ENCODE measurements at places on chromosomes 4 and X.

- no peak for DNase-seq
Observed at GRCh38 chr4:4750187-4750586, 109.3 kb upstream of the MSX1 start.

DNA sequence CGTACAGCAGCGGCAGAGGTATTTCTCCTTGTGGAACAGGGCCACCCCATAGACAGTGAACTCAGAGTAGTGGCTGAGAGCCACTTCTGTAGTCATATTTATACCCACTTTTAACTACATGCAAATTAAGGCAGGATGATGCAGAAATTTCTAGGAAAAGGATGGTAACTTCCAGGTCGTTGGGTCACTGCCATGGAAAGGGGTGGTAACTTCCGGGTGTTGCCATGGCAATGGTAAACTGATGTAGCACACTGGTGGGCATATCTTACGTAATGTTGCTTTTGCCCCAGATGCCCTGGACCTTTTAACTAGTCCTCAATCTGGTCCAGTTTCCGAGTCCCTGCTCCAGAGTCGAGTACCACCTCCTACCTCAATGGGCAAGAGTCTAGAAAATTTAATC lies 154.8 kb upstream of the AGA start:
- no peak for DNase-seq

GRCh38 chr4:142351958-142352357 lies 494.1 kb downstream of the INPP4B start:
- DNase-seq, result no peak

DNA sequence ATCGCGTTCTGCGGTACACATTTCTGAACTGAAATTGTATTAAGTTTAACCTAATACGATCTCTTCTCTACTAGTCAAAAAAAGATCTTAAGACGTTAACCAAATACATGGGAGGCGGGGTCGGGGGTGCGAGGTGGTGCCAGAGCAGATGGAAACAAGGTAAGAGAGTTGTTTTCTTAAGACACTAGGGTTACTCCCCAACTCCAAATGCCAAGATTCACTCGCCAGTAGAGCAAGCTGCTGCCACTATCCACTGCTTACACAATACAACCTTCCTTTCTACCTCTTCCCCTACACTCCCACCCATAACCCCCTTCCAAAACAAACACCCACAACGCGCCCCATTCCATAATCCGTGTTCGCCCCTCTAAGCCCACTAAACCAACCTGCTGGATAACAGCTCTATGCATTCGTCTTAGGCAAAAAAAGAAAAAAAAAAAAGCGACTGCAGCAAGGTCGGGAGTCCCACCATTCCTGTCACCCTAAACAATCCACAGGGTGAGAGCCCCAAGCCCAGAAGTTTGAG lies 1.3 kb downstream of the LCORL start:
- DNase-seq, result no peak

GRCh38 chr4:38512840-38513239 lies 151.2 kb upstream of the KLF3 start:
- DNase-seq, result no peak

DNA sequence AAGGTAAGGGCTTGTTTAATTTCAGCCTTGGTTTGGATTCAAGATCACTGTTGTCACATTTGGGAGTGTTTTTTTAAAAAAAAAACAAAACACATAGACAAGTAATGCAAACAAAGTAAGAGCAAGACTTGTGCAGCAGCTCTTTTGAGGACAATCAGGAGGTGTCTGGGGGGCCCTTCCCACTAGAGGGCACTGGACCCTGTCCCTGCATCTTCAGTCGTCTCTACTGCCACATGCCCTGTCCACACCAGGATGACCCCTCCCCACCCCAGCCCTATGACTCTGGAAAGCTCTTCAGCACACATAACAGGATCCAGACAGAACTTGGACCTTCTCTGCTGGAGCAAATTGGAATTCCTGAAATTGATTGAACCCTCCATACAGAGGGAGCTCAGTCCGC lies 71.0 kb downstream of the USP46 start:
- no peak for DNase-seq

GRCh38 chr4:2366252-2367192 lies 51.9 kb downstream of the ZFYVE28 start:
- DNase-seq, result no peak

DNA sequence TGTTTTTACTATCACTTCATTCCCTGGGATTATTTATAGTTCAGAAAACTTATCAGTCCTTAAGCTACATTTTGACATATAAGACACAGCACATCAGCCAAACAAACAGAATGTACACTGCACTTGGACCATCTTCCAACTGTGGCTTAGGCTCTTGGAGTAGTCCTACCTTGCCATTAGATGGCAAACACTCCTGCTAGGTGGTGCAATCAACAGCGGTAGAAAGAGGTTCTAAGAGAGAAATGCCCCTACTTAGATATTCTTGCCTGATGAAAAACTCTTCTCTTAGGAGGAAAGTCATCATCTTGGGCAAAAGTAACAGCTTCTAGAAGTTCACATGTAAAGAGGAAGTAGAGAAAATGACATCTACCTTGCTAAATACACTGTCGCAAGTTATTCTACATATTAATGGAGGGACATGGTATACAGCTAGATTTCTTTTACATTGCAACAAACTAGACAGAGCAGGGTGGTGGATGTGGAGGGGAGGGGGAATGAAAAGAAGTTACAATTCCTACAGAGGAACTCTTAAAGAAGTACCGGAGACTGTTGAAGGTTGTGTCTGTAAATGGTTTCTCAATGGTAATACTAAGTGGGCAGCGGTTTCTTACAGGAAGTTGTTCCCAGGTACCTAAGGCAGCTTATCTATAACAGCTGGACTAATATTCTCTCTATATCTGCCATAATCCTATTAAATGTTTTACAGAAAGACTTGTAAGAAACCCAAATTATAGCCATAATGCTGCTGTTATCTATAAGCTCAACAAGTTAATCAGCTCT lies 8.1 kb upstream of the STPG2 start:
- no peak for DNase-seq

DNA sequence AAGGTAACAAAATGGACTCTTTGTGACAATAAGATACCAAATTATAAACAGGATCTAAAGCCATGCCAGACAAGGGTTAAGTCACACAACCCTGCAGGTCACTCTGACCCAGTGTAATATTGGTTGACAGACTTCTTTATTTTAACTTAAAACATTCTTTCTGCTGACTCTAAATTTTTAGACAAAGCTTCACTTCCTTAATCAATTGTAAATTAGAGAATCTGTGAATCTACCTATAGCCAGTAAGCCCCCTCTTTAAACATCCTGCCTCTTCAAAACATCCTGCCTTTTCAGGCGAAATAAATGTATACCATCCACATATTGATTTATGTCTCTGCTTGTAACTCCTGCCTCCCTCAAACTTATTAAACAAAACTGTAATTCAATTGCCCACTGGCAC lies 14.2 kb downstream of the NUDT6 start:
- DNase-seq, result no peak

GRCh38 chr4:84862064-84862463 lies 104.4 kb downstream of the WDFY3 start:
- no peak for DNase-seq

DNA sequence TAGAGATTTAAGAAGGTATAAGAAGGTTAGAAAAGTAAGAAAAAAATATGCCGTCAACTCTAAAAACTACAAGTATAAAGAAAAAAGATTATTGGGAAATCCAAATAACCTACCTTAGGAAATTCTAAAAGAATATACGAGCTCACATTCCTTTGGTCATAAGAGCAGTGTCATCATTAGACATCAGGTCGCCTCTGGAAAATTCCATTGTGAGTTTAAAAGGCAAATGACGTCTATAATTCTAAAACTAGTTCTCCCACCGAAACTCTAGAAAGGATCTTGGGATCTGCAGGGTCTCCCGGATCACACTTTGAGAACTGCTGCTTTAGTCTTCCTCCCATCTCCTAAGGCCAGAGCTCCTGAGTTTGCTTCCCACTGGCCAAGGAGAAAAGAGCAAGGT lies 518 bp upstream of the SAT1 start:
- DNase-seq, result no peak

DNA sequence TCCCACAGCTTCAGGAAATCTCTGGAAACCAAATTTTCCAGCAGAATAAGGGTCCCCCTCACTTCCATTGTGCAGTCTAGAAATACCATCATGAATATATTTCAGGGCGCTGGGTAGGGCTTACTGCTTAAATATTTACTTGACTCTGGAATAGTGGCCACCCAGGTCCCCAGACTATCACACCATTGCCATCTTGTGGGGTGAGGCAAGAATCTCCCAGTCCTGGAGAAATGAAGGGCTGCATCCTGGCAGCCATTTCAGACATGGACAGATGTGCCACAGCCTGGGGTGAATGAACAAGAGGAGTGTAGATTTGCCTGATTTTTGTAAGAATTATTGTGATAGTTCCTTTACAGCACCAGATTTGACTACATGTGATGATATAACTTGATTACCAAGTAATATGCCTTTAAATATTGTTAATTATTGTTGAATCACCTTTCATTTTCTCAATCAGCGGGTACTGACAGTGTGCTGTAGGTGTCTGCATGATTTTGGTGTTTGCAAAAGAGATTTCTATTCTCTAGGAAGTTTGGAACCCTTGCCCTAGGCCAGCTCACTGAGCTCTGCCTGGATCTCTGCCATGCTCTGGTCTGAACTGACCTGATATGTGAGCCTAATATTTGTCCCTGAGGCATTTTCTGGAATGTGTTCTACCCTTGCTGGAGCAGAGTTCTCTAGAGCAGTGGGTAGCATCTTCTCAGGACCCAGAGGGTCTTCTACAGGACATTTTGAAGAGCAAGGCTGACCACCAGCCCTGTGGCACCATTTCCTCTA lies 183.4 kb downstream of the KIT start:
- no peak for DNase-seq

GRCh38 chr4:17708992-17709762 lies 72.2 kb downstream of the FAM184B start:
- no peak for DNase-seq

DNA sequence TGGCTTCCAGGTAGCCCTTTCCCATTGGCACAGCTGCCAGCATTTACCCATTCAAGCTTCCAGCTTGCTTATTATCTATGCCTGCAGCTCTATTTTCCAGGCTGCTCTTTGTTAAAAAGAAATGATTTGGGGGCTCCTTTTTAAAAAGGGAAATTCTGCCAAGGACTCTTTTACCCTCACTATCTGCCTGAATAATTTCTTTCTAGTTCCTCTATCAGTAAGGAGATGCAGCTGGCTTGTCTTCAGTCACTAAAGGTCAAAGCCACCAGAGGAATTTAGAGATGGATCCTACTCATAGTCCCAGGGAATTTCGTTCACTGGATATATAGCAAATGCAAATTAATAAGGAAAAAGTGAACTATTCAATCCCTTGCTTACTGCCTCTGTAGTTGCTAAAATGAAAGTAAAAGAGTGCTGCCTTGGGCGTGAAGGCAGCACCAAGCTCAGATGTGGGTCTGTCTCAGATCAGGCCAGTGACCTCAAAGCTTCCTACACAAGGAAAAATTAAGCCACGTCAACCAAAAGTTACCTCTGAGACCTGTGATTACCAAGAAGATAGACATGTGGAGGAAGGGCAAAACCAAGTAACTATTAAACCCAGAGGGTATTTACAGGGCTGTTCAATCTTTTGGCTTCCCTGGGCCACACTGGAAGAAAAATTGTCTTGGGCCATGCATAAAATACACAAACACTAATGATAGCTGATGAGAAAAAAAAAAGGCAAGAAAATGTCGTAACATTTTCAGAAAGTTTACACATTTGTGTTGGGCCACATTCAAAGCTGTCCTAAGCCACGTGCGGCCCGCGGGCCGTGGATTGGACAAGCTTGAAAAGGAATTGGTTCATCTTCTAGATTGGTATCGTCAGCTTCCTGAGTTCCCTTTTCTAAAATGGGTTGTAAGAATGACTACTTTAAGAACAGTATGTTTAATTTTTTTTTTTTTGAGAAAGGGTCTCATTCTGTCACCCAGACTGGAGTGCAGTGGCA lies 5.3 kb downstream of the ARSF start:
- DNase-seq, result no peak

DNA sequence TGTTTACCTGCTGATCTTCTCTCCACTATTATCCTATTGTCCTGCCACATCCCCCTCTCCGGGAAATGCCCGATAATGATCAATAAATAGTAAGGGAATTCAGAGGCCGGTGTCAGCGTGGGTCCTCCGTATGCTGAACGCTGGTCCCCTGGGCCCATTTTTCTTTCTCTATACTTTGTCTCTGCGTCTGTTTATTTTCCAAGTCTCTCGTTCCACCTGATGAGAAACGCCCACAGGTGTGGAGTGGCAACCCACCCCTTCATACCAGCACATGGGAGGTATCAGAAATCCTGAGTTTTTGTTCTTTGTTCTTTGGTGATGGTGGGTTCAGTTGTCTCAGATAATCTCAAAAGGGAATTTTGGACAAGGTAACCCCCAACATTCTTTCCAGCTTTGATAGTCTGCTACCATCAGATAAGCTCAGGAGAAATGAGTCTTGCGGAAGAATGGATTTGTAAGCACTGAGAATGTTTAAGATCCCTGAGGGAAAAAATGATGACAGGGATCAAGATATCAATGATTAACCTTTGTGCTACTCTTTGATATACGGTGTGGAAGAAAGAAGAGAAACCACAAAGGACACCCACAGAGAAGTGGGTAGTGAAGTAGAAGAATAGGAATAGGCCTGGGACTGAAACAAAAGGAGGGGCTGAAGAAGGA lies 117.9 kb downstream of the CEP44 start:
- no peak for DNase-seq

DNA sequence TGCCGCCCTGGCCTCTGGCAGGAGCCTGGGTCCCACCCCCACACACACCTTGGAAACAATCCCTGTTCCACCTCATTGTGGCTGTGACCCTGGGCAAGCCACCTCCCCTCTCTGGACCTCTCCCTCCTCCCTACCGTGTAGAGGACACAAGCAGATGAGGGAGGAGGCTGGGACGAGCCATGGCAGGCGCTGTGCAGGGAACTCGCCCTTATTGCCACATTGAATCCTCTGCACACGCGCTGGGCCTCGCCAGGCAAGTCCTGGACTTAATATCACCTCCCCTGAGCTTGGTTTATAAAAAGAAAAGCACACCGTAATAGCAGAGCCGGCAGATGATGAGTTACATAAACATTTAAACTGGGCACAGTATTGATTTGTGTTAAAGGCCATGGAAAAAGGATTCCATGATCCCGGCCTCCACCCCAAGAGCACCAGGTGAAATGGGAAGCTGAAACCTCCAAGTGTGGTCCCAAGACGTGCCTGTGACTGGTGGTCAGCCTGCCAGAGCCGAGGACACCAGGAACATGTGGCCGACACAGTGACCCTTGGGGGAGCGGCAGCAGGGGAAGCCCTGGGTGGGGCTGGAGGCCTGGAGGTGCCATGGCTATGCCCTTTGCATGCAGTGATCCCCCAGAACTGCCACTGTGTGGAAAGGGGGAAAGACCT lies 81.1 kb downstream of the PPP2R2C start:
- DNase-seq, result no peak

- DNase-seq, result no peak
Observed at GRCh38 chrX:80765220-80765625, 44.5 kb downstream of the BRWD3 start.

DNA sequence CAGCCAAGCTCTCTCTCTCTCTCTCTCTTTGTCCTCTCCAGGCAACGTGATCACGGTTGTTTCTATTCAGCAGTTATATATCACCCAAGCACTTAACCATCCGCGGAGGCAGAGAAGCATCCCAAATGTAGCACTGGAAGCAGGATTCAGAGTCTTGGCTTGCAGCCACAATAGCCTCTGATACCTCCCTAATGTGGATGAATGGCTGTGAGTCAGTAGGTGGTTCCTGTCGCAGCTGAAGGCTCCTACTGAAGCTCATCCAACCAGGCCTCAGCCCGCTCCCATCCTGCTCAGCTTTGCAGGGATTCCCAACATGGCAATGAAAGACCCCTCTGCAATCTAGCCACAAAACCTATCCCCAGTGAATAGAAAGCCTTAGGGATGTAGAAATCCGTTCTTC lies 5.1 kb downstream of the HS6ST2 start:
- no peak for DNase-seq
